ENCODE measurements at places on chromosomes 2 and 18.
A peak's percentile ranks its signal among the peaks of the same experiment; 100 is the strongest.

- DNase-seq: no peak
Observed at GRCh38 chr2:192655916-192656315, 461.2 kb upstream of the TMEFF2 start.

DNA sequence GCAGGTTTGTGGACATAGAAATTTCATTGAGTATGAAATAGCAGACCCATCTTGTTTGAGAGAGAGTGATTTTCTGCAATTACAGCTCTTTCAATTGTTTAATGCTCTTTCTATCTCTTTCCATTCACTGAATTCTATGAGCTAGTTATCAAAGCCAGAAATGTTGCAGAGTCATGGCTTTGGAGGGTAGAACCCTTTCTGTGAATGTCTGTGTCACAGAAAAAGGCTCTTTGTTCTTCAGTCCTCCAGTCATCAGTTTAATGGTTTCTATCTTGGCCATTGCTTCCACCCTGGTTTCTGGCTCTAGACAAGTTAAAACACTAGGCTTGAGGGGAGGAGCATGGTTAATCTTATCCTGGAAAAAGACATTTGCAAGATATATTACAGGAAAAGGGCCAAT lies 655.0 kb downstream of the STK39 start:
- DNase-seq: no peak

- no peak for DNase-seq
Observed at GRCh38 chr2:6089474-6089873, 397.3 kb downstream of the SOX11 start.

GRCh38 chr18:2905854-2906703 lies 59.3 kb downstream of the EMILIN2 start:
- DNase-seq: no peak

- DNase-seq: peak; percentile 1
Observed at GRCh38 chr2:101873543-101873942, 118.2 kb upstream of the IL1R2 start.

DNA sequence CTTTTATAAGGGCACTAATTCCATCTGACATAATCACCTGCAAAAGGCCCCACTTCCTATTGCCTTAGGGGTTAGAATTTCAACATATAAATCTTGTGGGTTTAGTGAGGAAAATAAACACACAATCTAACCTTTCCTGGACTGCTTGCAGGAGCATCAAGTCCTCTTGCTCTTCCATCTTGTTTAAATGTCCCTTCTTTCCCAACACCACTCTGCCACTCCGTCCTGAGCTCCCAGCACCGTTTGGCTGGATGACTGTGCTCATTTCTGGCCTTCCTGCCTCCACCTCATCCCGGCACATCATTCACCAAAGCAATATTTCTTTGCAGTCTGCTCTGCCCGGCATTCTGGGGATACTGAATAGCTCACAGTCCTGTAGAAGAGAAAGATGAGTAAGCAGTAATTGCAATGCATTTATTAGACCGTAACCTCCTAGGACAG lies 247.8 kb downstream of the BCL2 start:
- DNase-seq: no peak

DNA sequence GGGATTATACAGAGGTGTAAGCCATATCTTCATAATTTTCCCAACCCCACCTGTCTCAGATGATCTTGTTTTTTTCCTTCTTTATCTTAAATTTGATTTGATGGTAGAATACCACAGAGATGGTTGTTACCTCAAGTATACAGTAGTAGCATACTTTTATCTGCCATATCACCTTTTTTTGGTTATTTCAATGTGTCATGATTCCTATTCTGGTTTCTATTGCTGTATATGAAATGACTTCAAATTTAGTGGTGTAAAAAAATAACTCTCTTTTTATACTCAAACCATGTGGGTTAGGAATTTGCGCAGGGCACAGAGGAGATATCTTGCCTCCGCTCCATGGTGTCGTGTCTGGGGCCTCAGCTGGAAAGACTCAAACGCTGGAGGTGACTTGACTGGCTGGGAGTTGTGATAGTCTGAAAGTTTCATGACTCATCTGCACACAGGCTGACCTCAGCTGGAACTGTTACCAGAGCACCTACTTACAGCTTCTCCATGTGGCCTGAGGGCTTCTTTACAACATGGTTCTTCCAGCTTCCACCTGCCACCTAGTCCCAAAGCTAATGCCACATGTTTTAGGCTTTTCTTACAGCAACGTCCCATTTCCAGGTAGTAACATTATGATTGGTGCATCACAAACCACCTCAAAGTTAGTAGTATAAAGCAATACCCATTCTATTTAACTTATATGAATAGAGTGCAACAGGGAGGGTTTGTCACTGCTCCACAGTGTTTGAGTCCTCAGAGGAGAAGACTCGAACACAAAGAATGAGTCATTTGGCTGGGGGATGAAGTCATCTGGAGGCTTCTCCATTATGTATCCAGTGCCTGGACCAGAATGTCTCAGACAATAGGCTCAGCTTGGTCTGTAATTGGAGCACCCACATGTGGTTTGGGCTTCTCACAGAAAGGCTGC lies 82.3 kb upstream of the XPO1 start:
- no peak for DNase-seq

GRCh38 chr2:235264512-235264911 lies 229.3 kb upstream of the AGAP1 start:
- no peak for DNase-seq

- DNase-seq: no peak
Observed at GRCh38 chr2:33292981-33293595, 183.4 kb upstream of the RASGRP3 start.

- no peak for DNase-seq
Observed at GRCh38 chr2:33246432-33246831, 230.0 kb upstream of the RASGRP3 start.

- DNase-seq: no peak
Observed at GRCh38 chr2:125634662-125635061, 1021.3 kb upstream of the GYPC start.

GRCh38 chr18:40653682-40654081 lies 1301.4 kb upstream of the PIK3C3 start:
- DNase-seq: no peak

DNA sequence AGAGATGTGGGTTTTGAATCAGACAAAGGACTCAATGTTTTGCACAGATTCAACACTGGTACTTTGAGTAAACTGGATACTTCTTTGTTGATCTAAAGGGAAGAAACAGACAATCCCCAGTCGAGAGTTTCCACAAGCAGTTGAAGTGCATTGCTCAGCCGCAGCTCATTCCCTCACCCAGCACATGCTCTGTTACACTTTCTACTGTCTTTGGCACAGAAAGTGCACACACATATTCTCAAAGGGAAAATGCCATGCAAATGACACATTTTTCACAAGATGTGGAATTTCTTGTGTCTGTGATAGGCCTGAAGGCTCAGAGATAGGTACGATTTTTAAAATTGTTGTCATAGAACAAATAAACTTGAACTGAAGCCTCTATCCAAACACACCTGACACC lies 258.9 kb upstream of the TRIB2 start:
- peak; percentile 59 for DNase-seq

GRCh38 chr18:73959352-73959751 lies 188.3 kb downstream of the FBXO15 start:
- no peak for DNase-seq

DNA sequence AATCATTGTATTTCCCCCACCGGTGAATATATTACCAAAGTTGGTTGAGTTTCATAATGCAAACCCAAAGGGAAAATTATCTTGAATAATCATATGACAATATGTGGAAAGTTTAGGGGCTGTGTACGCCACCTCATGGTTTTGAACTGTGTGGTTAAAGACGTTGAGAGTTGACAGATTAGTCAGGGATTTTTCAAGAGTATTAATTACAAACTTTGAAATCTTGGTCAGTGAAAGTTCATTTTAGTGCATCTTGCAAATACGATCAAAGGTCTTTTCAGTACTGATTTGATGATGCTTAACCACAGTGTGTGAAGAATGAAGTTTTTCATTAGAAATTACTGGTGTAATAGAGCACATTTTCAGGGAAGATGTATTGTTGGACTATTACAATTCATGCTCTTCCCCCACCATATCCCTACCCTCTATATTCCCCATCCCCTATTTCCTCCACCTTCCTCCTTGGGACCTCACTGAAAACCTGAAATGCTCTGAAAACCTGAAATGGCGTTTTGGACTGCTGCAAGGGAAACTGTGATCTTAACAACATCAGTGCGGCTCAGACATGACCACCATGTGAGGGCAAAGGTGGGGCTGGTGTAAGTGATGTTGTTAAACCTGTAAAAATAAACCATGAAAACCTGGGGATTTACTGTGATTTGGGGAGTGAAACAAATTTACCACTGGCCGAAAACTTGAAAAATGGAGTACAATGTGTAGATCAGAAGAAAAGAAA lies 4.5 kb upstream of the BCL2L11 start:
- DNase-seq: no peak

- no peak for DNase-seq
Observed at GRCh38 chr2:241739651-241740050, 5.2 kb downstream of the D2HGDH start.

DNA sequence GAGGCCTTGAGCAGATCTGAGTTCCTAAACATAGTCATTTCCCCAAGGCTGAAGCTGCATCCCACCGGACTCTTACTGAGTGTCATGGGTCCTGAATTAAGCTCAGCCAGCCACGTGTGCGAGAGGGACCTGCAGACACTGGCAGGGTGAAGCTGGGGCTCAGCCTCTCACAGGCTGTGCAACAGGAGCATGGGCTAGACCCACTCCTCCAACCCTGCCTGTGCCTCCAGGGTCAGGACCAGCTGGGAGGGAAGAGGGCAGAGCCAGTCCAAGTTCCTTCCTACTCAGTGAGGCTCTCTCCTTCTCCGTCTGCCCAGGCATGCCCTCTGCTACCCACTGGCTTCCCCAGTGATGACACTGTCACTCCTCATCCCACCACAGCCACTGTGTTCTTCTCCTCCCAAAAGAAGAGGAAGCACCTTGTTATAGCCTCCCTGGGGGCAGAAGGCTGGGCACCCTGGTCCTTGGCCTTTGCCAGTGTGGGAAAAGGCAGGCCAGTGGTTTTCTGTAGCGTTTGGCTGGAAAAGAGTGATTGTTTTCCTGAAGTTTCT lies 78.9 kb downstream of the KCNF1 start:
- DNase-seq: no peak

- no peak for DNase-seq
Observed at GRCh38 chr2:46802665-46803546, 112.7 kb downstream of the MCFD2 start.

DNA sequence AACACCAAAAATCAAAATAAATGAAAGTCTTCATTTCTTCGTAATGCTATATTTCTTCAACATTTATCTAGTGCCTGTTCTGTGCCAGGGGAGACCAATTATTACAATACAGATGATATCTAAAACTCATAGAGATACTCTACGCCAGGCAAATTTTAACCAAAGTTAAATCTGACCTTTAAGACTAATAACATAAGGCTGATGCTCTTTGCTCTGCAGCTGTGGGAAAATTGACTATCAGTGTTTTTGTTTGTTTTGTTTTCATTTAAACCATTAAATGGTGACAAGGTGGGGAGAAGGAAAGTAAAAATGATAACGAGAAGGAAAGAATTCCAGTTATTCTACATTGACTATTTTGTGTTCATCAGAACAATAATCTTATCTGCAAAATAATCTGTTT lies 406.4 kb downstream of the LRP1B start:
- DNase-seq: no peak

- DNase-seq: no peak
Observed at GRCh38 chr2:39623917-39624316, 41.8 kb upstream of the TMEM178A start.

GRCh38 chr18:22211657-22212056 lies 42.3 kb downstream of the GATA6 start:
- DNase-seq: no peak

- no peak for DNase-seq
Observed at GRCh38 chr2:109562421-109562820, 51.3 kb downstream of the SEPTIN10 start.

DNA sequence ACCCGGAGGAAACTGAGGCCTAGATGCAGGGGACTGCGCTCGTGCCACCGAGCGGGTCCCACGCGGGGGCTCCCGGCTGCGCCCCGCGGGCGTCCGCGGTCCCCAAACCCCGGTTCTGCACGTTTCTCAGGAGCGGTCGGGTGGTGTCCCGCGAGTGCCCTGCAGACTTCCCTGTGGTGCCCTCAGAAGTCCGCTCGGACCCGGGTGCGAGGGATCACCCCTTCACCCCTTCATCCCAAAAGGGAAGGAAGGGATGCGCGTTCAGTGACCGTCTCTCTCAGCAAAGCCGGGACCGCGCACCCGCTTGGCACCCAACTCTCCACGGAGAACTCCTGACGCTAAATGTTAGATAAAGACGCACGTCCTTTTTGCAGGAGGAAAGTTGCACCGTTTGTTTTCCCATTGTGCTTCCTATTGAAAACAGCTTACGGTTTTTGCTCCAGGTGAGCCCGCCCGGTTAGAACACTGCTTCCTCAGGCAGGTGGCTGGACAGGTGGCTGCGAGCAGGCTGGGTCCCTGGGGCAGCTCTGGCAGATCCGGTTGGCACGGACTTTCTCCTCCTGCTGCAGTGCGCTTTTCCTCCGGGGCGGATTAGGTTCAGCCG lies 779 bp downstream of the DGKD start:
- no peak for DNase-seq

DNA sequence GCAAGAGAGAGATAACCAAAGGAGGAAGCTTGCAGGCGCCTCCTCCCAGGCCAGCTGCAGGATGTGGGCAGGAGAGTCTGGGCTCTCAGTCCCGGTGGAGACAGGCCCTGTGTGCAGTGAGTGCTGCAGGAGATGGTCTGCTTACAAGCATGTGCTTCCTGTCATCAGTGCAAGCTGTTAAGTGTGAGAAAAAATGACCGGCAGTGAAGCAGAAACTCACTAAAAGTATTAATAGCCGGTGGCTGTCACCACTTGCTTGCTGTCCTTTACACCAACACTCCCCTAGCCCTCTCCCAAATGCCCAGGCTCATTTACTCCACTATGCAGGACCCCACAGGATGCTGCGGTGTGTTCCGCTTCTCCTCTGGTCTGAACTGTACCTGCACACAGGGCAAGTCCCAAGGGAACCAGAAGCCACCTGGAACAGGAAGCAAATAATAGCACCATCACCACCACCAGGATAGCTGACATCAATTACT lies 435.6 kb upstream of the HS6ST1 start:
- peak; percentile 58 for DNase-seq

DNA sequence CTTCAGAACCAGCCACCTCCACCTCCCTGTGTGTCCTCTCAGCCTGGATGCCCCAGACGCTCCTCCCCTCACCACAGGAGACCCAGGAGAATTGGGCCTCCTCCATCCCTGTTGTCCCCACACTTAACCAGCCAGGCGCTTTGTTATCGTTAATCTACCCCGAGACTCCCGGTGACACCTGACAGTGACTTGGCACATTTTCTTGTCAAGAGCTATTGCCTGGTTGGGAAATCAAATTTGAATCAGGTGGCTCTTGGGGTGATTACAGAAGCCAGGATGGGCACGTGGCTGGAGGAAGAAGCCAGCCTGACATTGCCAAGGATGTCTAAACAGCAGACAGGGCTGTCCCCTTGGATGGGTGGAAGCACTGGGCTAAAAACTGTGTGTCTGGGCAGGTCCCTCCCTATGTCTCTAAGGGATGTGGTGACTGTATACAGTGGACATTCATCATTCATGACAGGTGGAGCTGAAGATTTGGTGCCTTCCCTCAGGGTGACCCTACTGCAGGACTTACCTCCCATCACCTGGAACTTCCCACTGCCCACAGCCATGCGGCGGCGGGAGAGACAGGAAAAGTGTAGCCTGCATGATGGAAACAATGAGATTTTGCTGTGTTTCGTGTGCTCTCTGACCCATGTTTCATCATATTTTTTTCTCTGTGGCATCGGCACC lies 157.2 kb upstream of the CAPN13 start:
- DNase-seq: no peak

GRCh38 chr2:177324797-177325196 lies 60.3 kb upstream of the NFE2L2 start:
- DNase-seq: no peak

GRCh38 chr2:84417453-84418145 lies 41.5 kb downstream of the SUCLG1 start:
- no peak for DNase-seq
